ENCODE measurements at places on chromosomes 12 and 14.
A peak's percentile ranks its signal among the peaks of the same experiment; 100 is the strongest.

DNA sequence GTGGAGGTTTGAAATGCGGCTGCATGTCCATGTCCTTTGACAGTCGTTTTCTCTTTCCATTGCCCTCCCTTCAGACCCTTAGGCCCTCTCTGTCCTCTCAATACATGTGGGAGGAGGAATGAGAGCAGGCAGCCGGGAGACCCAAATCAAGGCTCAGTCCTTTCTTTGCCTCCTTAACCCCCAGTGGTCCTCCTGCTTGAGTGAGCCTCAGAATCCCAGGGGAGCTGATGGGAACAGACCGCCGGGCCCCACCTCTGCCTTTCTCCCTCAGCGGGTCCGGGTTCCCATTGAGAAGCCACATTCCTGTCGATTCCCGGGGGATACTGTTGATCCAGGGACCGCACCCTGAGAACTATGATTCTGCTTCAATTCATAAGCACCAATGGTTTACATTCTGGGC is 77.9 kb upstream of the RFLNA start:
- DNase-seq: no peak

GRCh38 chr12:122062832-122063693 is 15.5 kb upstream of the MLXIP start:
- DNase-seq: no peak

DNA sequence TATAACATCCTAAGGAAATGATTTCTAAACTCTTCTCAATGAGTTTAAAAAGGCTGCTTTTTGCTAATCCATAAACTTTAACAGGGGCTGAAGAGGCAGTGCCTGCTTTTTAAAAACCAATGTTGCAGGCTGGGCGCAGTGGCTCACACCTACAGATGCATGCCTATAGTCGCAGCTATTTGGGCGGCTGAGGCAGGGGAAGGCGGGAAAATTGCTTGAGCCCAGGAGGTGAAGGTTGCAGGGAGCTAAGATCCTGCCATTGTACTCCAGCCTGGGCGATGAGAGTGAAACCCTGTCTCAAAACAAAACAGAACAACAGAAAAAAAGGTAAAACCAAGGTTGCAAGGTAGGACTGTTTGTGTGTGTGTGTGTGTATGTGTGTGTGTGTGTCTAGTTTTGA is 531.2 kb downstream of the DIO2 start:
- DNase-seq: no peak

DNA sequence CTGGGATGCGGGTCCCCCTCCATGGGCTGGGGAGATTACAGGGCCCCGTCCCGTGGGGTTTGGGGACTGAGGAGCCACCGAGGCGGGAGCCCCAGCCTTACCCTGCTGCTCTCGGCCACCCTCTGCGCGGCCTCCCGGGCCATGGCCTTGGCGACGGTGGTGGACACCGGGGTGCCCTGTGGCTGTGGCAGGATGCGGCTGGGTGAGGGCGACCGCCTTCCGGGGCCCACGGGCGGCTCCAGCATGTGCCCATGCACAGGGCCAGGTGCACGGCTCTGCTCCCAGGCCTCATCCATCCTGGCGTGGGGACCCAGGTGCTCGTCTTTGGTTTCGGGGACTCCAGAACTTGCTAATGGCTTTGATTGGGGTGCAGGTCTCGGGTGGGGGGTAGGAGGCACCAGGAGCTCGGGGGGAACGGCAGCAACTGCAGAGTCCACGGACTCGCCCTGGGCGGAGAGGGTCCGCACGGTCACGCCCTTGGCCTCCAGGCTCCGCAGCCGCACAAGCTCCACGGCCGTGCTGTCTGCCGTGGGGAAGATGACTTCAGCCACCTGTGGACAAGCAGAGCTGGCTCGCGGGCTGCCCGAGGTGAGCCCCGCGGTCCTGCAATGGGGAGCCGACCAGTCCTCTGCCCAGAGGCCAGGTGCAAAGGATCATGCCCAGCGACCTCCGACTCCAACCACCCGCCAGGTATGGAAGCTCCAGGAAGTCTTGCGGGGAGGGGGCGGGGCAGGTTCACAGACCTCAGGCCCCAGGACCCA is 99.2 kb downstream of the PIWIL1 start:
- no peak for DNase-seq

DNA sequence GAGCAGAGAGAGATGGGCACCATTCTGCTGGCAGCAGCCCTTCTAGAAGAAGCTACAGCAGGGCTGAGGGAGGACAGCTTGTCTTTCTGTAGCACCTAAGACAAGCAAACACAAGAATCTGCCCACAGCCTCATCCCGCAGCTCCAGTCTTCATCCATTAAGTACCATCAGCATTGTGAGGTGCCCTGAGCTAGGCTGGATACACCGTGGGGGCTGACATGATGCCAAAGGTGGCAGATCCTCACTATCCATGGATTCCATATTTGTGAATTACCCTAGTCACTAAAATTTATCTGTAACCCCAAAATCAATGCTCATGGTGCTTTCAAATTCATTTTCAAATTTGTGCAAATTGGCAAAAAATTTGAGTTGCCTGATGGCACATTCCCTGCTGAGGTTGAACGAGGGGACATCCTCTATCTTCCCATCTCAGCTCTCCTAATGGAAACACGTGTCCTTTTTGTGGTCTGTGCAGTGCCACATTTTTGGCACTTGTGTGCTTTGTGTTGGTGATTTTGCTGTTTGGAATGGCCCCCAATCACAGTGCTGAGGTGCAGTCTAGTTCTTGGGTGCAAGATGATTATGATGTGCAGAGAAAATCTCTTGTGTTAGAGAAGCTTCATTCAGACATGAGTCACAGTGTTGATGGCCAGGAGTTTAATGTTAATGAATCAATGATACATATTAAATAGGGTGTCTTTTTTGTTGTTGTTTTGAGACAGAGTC is 7.0 kb downstream of the PITPNM2 start:
- DNase-seq: no peak

- no peak for DNase-seq
Measured at GRCh38 chr12:65894624-65895390, 70.5 kb downstream of the HMGA2 start.

DNA sequence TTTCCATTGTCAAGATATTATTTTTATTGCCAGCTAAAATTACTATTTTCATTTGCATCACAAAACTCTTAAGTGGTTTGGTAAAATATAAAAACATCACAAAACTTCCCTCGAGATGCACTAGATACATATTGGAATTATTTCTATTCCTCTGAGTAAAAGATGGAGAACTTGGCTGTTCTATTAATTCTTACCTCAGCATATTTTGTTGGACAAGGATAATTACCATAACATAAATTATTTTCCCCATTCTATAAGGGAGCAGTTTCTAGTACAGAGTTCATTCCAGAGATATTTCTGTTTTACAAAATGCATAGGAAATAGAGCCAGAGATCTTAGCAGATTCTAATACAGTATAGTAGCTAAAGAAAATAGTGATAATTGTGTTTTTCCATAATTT is 42.6 kb upstream of the PTHLH start:
- DNase-seq: no peak

DNA sequence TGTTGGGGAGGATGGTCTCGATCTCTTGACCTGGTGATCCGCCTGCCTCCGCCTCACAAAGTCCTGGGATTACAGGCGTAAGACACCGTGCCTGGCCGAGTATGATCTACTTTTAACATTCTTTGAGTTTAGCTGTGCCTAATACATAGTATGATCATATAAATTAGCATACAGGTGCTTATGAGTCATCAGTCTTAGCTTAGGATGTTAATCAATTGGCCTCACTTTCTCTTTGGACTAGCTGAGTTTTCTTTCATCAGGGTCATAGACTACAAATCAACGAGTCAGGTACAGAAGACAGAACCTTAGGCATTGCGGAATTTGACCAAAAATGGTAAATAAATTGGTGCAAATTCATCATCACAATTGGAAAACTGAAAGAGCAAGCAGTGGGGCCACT is 2.2 kb downstream of the SLC25A21 start:
- no peak for DNase-seq

GRCh38 chr12:113418213-113418879 is 3.8 kb upstream of the SDSL start:
- no peak for DNase-seq

DNA sequence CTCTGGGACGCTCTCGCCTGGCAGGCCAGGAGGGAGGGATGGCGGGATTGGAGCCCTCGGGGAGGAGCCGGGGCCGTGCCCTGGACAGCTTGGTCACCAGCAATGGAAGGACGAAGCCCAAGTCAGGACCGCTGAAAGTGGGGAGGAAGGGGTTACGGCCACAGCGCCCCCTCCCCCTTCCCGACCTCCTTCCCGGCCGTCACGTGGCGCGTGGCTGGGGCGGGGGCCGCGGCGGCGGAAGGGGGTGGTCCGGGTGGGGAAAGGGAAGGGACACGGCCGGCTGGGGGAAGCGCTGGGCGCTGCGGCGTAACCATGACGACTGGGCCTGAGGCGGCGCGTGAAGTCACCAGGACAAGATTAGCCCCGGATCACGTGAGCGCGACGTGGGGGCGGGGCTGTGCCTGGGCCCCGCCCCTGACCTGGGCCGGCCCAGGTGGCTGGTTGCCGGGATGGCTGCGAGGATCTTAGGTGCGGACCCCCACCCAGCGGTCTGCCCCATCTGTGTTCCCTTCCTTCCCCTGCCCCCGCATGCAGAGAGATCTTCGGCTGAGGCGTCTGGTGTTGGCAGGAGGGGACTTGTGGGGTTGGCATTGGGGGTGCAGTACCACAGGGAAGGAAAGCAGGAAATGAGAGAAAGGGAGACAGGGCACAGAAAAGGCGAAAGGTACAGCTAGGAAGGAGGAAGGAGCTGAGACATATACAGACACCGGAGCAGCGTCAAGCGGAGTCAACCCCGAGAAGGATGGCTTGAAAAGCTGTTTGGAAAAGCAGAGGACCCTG is 6.2 kb downstream of the MAP3K12 start:
- DNase-seq: peak; percentile 54

DNA sequence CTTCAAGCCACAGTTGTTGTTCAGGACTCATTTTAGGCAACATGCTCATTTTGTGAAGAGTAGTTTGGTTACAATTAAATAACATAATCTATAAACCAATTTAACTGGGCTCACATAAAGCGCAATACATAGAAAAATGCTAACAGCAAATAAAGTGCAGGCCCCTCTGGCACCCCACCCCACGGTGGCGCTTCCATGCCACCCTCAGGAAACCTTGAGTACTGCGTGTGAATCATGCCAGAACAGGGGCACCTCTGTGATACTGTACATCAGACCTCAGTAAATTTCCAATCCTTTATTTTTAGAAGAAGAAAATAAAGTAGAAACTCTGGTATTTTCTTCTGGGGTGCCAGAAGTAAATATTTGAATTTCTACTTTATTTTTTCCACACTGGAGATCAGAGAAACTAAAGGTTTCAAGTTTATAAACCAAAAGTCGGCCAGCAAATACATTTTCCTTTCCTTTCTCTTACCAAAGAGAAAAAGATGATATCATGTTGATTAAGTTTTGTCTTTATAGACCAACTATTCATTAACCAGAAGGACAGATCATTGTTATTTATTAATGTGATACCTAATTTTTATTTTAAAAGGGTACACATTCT is 316.8 kb downstream of the PAWR start:
- no peak for DNase-seq

DNA sequence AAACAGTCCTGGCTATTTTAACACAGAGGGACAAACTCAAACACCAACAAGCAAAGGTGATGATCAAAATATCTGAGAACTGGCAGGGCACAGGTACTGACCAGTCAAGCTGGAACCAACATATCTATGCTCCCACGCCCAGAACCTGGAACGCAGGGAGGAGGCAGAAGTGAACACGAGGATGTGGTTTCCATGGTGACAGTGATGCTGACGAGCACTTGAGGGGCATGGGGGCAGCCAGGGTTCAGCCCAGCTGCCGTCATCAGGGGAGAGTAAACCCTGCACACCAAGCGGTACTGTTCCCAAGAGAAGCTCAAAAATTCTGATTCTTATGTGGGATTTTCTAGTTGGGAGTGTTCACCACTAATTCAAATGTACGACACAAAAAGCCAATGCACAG is 113.6 kb upstream of the SFSWAP start:
- no peak for DNase-seq

DNA sequence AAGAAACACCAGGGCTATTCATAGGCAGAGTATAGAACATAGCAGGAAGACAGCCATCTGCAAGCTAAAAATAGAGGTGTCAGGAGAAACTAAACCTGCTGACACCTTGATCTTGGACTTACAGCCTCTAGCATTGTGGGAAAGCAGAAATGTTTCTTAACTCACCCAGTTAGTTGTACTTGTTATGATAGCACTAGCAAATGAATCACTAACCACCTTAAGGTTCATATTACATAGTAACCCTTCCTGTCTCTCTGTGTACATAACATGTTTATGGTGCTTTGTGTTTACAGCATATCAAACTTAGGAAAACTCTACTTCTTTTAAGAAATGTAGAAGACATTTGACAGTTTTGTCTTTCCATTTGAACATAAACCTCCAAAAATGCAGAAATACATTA is 1031.3 kb downstream of the FSCB start:
- no peak for DNase-seq

DNA sequence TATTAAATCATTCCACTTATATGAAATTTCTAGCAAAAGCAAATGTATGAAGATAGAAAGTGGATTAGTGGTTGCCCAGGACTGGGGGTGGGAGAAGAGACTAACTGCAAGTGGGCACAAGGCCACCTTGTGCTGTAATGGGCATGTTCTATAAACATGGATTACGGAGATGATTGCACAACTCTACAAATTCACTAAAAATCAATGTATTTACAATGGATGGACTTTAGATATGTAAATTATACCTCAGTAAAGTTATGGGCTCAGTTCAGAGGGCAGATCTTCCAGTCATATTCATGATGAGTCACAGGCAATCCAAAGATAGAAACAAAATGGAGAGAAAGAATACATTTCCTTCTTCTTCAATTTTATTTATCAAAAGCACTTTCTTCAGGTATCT is 173.9 kb downstream of the NDUFA12 start:
- no peak for DNase-seq

DNA sequence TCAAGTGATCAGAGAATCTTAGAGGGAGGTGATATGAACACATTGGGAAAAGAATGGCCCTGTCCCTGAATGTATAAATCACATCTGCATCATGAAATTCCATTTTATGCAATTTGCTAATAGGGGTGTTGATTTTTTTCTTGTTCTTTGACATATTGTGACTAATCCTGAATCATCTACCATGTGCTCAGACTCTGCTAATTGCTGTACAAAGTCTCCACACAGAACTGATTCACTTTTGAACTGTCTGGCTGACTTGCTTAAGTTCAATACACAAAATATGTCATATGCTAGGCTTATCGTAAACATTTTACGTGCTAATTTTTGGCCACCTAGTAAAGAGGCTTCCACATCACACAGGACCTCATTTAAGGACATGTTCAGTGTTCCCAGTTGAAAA is 2.6 kb downstream of the TMEM132D start:
- DNase-seq: no peak

DNA sequence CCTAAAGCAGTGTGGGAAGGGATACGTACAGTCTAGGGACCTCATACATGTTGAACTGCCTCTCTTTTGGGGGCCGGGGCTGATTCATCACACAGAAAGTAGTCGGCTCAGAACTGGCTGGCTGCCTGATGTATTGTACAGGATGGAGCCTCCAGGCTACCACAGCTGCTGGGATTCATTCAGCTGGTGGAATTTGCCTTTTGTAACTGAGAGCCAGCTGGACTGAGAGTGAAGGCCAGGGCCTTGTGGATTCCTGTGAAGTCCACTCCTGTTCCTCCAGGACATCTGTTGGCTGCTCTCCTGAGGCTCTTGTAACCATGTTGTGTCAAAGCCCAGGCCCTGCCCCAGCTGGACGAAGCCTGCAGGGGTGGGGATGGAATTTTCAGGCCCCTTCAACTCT is 116.3 kb upstream of the PRICKLE1 start:
- no peak for DNase-seq

- no peak for DNase-seq
Measured at GRCh38 chr12:80868576-80868975, 69.2 kb downstream of the LIN7A start.
